Central memory CD4-positive, alpha-beta T cell (primary cell): ENCODE measurements at places on chromosomes 5 and 9.

DNA sequence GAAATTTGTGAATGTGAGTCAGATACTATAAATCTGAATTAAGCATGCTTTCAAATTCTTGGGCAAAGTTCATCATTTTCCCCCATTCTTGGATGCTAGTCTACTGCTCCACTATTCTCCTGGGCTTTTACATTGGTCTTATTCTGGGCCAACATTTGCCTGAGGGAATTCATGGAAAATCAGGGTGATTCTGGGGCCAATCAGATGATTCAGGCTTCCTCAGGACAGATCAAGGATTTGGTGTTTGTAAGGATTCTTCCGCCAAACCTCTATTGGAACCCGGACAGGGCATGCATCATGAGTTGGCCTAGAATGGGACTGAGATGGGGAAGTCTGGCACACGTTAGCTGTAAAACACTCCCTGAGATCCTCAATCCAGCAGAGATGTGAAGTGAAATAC is 113.8 kb downstream of the MEF2C start:
- DNase-seq, result no peak

DNA sequence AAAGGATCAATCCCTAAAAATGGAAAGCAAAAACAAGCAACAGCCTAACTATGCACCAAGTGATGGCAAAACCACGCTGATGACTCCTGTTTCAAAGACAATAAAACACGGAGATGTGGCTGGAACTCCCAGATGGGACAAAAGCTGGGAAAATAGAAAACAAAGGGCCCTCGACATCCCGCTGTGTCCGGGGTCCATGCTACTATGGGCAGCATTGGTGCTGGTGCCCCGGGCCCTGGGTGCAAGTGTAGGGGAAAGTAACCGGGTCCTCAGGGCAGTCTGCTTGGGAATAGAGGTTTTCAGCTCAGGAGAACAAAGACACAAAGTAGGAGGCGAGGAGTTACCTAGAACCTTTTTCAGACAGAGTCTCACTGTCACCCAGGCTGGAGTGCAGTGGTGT is 46.1 kb downstream of the MRPL36 start:
- DNase-seq, result no peak

GRCh38 chr9:86549920-86550319 is 195.7 kb upstream of the TUT7 start:
- no peak for DNase-seq

DNA sequence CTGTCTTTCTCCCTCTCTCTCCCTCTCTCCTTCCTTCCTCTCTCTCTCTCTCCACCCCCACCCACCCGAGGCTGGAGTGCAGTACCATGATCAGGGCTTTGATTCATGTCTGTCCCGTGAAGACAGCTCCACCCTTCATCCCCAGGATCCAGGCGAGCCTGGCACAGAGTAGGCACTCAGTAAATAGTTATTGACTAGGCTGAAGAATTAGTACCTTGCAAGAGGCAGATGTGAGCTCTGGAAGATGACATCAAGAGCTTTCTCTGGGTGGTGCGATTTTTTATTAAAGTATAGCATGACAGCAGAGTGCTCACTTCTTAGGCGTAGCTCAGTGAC is 24.0 kb upstream of the WDR38 start:
- DNase-seq, result no peak

DNA sequence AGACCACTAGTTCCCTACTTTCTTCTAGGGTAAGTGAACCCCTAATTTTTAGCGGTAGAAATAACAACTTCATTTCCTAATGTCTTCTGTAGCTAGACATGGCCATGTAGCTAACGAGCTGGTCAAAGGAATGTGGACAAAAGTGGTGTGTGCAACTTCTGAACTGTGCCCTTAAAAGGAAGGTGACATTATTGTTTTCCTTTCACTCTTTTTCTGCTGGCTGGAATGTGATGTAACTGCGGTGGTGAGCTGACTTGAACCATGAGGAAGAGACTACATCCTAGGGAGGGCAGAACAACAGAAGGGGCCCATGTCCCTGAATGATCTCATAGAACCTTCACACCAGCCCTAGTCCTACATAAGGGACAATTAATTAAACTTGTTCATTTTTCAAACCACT is 1.3 kb upstream of the SNX2 start:
- no peak for DNase-seq

GRCh38 chr5:170971-171800 is 20.1 kb upstream of the LRRC14B start:
- DNase-seq, result no peak

DNA sequence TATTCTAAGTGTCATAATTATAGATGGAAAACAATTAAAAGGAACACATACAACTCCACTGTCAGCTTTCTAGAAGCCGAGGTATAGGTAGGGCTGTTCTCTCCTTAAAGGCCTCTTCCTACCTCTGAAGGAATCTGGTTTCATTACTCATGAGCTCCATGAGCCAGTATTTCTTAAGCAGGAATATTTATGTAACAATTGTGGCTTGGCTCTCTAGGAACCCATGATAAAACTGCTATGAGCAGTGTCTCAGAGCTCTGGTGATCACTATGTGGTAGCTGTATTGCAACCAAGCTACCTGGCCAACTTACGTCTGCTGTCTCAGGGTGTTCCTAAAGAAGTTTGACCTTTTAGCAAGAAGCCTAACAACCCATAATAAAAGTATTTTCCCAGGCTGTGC is 157.7 kb downstream of the CEP120 start:
- DNase-seq, result no peak
